ENCODE measurements at places on chromosomes 13 and 19. TPM values are rescaled to one million over a fixed set of nuclear protein-coding genes. Genes with fewer than 3 reads are reported as not detected.

The PSG6 gene
- total RNA-seq, result not detected

The TEX101 gene
- not detected for total RNA-seq

GRCh38 chr19:23949611-23950010 is 34.9 kb downstream of the ZNF726 start:
- no peaks in the 10 kb centered on the region for H3K36me3 ChIP-seq
- no peak overlapping the region for H3K4me3 ChIP-seq
- H3K27ac ChIP-seq, result no peak overlapping the region
- no peaks in the 10 kb centered on the region for H3K27me3 ChIP-seq
- H3K4me1 ChIP-seq, result no peaks in the 10 kb centered on the region

- H3K27ac ChIP-seq, result no peak overlapping the region
- no peaks in the 10 kb centered on the region for H3K4me1 ChIP-seq
- DNase-seq, result no peak
- peaks cover 87% of the 10 kb centered on the region for H3K36me3 ChIP-seq
- no peak overlapping the region for H3K4me3 ChIP-seq
These were observed 34.9 kb downstream of the AP1M1 start for GRCh38 chr19:16232568-16232967.

DNA sequence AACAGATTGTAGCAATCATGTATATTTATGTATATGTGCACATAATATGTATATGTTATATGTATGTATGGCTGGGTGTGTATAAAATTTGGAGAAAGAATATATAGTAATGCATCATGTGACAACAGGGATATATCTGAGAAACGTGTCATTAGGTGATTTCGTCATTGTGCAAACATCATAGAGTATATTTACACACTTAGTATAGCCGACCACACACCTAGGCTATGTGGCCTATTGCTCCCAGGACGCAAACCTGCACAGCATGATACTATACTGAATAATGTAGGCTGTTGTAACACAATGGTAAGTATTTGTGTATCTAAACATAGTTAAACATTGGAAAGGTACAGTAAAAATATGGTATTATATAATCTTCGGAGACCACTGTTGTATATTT is 43.8 kb downstream of the ESD start:
- DNase-seq, result no peak
- peaks cover 21% of the 10 kb centered on the region for H3K4me1 ChIP-seq
- no peaks in the 10 kb centered on the region for H3K27me3 ChIP-seq
- H3K36me3 ChIP-seq, result peaks cover 43% of the 10 kb centered on the region
- no peak overlapping the region for H3K4me3 ChIP-seq

DNA sequence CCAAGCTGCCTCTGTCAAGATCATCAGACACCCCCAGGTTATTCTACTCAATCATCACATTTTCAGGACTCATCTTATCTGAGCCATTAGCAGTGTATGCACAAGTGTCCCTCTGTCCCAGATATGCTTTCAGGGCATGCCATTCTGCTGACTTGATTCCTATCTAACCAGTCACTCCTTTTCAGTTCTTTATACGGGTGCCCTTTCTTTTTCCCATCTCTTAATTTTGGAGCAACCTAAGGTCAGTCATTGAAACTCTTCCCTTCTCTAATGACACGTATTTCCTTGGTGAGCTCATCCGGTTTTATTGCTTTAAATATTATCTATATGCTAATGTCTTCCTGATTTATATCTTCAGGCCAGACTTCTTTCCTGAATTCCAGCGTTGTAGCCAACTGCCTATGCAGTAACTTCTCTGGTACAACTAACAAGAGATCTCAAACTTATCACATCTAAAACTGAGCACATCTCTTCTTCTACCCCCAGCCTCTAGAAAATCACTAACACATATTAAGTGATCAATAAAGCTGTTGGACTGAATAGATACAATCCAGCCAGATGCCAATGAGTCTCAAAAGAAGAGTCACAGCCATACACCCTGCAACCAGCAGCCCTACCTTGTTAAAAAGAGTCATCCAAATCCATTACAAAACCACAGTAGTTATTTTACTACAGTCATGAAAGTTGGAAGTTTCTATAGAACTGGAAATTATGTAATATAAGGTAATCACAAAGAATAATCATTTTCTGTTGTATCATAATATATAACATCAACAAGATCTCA is 58.8 kb downstream of the DCLK1 start:
- H3K27ac ChIP-seq, result no peak overlapping the region
- no peaks in the 10 kb centered on the region for H3K36me3 ChIP-seq
- no peak for DNase-seq
- H3K4me1 ChIP-seq, result no peaks in the 10 kb centered on the region
- H3K4me3 ChIP-seq, result no peak overlapping the region

GRCh38 chr13:20331419-20331818 is 99.3 kb upstream of the GJB6 start:
- H3K4me1 ChIP-seq, result peaks cover 5% of the 10 kb centered on the region
- no peak overlapping the region for H3K27ac ChIP-seq
- H3K36me3 ChIP-seq, result no peaks in the 10 kb centered on the region
- H3K4me3 ChIP-seq, result no peak overlapping the region

DNA sequence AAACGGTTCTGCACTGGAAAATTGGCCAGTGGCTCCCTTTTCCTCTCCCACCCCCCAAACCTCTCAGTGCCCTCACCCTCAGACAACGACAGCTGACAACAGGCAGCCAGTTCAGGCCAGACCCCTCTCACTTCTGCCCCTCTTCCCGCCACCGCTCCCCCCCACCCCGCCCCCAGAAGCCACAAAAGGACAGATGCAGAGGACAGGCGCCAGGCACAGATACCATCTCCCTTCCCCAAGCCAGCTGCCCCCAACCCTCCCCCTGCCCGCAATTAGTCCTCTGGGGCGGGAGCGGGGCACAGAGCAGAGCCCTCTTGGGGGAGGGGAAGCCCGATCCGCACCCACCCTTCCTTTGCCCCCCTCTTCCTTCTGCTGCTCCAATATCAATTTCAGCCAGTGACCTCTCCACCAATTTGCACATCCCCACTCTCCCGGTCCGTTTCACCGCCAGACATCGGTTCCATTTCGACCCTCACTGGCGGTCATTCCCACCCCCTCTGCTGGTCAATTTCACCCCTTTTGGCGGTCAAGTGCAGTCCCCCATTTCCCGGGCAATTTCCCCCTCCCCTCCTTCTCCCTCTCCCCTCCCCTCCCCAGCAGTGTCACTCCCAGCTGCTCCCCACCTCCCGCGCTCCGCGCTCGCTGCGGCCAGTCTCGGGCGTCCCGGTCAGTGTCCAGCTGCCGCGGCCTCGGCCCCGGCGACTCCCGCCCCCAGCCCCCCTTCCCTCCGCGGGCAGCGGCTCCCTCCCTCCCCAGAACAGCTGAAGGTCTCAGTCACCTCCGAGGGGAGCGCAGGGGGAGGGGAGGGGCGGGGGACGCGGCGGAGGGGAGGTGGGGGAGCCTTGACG is at the start of gene SHD:
Gene SHD (plus strand): TSS at position 848 of the 848 bp plus-strand sequence. CDS start 798 bp downstream, outside the sequence.
- H3K4me3 ChIP-seq, result peak within 1 kb of the TSS; percentile 14
- H3K27ac ChIP-seq, result no peak within 1 kb of the TSS
- no peaks in the 10 kb centered on the region for H3K36me3 ChIP-seq
- H3K27me3 ChIP-seq, result peaks cover 54% of the 10 kb centered on the region
- peaks cover 8% of the 10 kb centered on the region for H3K4me1 ChIP-seq

- H3K27ac ChIP-seq, result no peak overlapping the region
- H3K4me3 ChIP-seq, result no peak overlapping the region
- no peak for DNase-seq
- H3K4me1 ChIP-seq, result no peaks in the 10 kb centered on the region
- H3K36me3 ChIP-seq, result no peaks in the 10 kb centered on the region
- no peaks in the 10 kb centered on the region for H3K27me3 ChIP-seq
These were observed 201.5 kb upstream of the CSNK1A1L start for GRCh38 chr13:37306778-37307544.

DNA sequence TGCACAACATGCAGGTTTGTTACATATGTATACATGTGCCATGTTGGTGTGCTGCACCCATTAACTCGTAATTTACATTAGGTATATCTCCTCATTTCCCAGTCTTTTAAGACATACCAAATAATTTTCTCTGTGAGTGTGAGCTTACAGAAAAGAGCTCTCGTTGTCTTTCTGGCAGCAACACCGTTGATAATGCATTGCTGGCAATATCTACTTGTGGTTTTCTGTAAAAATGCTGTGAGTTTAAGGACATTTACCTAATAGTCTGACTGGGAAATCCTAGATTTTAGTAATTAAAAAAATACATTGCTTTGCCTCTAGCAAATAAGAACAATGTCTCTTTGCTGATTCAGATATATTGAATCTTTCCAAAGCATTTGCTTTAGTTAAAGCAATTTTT is 8.4 kb downstream of the IGFL3 start:
- no peak overlapping the region for H3K27ac ChIP-seq
- no peak for DNase-seq
- peaks cover 20% of the 10 kb centered on the region for H3K27me3 ChIP-seq
- H3K4me3 ChIP-seq, result no peak overlapping the region
- H3K36me3 ChIP-seq, result no peaks in the 10 kb centered on the region

DNA sequence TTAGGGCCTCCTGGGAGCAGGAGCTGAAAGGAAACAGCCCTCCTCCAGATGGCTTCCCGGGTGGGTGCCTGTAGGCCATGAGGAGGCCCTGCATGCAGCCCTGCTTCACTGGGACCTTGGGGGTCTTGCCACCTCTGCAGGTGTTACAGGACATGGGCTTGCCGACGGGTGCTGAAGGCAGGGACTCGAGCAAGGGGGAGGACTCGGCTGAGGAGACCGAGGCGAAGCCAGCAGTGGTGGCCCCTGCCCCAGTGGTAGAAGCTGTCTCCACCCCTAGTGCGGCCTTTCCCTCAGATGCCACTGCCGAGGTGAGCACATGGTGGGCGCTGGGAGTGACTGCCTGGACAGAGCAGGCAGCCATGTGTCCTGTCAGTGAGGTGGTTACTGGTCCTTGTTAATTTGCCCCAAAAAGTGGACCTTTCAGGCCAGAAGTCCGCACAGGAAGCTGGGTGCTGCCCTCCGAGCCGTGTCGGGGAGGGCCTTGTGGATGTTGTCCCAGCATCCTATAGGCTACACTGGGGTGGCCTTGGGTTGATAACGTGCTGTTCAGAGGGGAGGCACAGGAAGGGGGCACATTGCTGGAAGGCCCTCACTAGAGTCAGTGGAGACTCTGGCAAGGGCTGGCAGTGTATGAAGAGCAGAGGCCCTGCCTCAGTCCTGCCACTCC is 18.7 kb upstream of the QTRT1 start:
- no peak for DNase-seq
- no peaks in the 10 kb centered on the region for H3K4me1 ChIP-seq
- no peak overlapping the region for H3K27ac ChIP-seq
- H3K4me3 ChIP-seq, result no peak overlapping the region
- H3K27me3 ChIP-seq, result no peaks in the 10 kb centered on the region
- H3K36me3 ChIP-seq, result peaks cover 100% of the 10 kb centered on the region

- no peaks in the 10 kb centered on the region for H3K4me1 ChIP-seq
- no peak overlapping the region for H3K4me3 ChIP-seq
- peaks cover 28% of the 10 kb centered on the region for H3K36me3 ChIP-seq
- no peak for DNase-seq
- H3K27me3 ChIP-seq, result no peaks in the 10 kb centered on the region
These were observed 10.1 kb downstream of the COG3 start for GRCh38 chr13:45474584-45475454.

GRCh38 chr19:583198-583967 is 6.3 kb upstream of the HCN2 start:
- no peak overlapping the region for H3K27ac ChIP-seq
- H3K4me3 ChIP-seq, result no peak overlapping the region
- peaks cover 28% of the 10 kb centered on the region for H3K27me3 ChIP-seq
- DNase-seq, result no peak
- peaks cover 46% of the 10 kb centered on the region for H3K36me3 ChIP-seq

DNA sequence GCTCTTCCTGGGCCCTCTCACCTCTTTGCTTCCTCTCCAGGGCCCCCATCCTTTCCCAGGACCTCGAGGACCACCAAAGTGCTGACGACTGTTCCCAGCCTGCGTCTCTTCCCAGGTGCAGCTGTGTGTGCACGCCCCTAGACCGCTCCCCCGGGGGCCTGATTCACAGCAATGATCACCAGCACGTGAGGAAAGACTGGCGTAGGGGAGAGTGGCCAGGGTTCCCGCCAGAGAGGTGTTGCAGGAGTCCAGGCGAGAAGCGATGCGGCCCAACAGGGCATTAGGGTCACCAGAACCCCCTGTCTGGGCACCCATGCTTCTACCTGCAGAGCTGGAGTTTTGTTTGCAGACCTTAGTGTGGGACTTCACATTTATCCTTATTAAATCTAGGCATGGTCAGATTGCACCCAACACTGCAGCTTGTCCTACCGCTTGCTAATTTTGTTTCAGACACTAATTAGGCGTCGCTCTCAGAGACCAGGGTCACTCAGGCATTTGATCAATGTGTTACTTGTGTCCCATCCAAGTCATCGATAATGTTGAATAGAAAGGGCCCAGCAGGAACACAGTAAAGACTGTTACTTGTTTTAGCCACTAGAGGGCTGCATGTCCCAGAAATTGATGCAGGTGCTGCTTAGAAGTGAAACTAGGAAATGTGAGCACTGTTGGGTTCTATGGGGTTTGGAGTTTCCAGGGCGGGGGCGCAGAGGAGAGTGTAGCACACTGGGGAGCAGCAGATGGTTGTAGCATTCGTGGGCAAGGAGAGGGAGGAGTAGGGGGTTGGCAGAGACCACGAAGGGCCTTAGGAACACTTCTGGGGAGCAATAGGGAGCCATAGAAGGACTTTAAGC is 53.2 kb downstream of the CDADC1 start:
- H3K27ac ChIP-seq, result no peak overlapping the region
- H3K4me3 ChIP-seq, result peak overlapping the region; percentile 41
- DNase-seq, result peak; percentile 57
- H3K4me1 ChIP-seq, result peaks cover 18% of the 10 kb centered on the region
- H3K27me3 ChIP-seq, result no peaks in the 10 kb centered on the region
- H3K36me3 ChIP-seq, result no peaks in the 10 kb centered on the region

All from lower lobe of right lung (tissue), 2 donors.